T47D (cell line): ENCODE measurements at places on chromosomes 13 and 19.

GRCh38 chr19:1214862-1215731 is 9.5 kb downstream of the STK11 start:
- DNase-seq, result no peak

DNA sequence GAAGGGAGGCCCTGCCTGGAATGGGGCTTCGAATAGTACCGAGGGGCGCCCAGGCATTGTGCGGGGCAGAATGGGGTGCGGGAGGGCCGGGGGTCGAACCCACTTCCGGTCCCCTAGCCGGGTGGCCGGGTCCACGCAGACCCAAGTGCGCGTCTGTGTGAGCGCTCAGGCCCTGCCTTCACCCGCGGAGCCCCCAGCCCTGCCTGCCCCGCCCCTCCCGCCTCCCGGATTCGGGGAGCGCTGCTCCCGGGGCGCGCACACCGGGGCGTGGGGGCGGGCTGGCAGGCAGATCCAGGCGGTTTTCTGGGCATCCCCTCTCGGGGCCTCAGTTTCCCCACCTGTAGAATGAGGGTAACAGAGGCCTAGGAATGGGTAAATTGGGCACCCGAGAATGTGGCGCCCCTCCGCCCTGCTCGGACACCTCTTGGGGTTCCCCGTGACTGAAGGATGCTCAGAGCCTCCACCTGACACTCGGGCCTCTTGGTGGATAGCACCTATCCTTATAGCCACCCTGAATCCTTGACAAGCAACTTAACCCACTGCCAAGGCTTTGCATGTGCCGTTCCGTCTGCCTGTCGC is 682 bp downstream of the PIK3R2 start:
- DNase-seq, result no peak

GRCh38 chr13:25701304-25701703 is 329.5 kb downstream of the ATP8A2 start:
- no peak for DNase-seq

DNA sequence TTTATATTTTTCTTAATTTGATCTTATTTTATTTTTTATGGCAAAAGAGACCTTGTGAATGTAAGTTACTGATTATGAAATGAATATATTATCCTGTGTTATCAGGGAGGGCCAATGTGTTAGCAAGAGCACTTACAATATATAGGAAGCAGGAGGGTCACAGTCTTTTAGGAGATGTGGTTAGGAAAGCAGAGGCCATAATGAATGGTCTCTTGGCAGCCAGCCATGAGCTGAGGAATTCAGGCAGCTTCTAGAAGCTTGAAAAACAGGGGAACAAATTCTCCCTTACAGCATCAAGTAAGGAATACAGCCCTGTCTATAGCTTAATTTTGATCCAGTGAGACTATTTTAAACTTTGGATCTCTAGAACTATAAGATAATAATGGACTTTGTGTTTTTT is 2374.6 kb downstream of the PCDH9 start:
- no peak for DNase-seq

- no peak for DNase-seq
Observed at GRCh38 chr13:85631801-85632200, 167.4 kb downstream of the SLITRK6 start.

- no peak for DNase-seq
Observed at GRCh38 chr19:45471111-45471930, 3.5 kb downstream of the FOSB start.

DNA sequence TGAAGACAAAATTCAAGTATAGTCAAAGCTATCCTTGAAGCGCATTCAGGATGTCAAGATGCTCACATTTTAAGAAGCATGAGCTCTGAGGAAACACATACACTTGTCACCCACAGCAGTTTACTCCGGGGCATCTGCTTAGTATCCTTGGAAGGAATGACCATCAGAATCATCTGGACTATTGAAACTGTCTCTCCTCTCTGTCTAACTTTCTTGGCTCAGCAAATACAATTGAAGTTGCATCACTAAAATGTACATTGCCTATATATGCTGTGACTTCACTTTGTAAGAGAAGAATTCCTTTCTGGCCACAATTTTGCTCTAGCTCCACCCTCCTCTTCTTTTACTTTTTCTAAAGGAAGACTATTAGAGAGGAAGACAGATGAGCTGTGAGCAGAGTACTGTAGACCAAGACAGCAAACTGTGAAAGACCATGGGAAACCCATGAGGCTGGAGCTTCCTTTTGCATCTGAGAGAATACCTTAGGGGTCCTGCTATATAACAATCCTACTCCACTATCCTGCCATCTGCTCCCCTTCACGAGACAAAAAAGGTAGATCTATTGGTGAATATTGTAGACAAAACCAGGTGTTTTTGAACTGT is 906.3 kb downstream of the PCDH9 start:
- DNase-seq, result no peak

DNA sequence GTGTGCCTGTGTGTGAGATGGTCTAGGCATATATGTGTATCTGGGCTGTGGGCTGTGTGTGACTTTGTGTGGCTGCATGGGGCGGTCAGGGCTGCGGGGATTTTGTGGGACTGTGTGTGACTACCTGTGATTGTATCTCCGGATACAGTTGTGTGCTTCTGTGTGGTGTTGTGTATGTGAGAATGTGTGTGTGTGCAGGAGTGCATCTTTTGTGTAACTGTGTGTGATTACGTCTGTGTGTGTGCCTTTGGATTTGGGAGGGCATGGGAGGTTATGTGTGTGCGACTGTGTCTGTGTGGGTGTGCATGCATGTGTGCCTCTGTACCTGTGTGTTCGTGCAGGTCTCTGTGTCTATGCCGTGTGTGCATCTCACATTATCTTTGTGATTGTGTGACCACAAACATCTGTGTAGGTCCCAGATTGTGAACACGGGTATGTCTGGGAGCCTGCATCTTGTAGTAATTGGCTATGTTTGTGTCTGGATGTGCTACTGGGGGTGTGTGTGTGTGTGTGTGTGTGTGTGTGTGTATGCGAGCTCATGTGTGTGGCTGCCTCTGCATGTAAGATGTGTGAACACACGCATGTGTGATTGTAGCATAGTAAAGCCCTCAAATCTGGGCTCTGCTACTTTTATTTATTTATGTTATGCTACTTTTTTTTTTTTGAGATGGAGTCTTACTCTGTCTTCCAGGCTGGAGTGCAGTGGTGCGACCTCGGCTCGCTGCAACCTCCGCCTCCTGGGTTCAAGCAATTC is 7.6 kb downstream of the EHD2 start:
- no peak for DNase-seq

DNA sequence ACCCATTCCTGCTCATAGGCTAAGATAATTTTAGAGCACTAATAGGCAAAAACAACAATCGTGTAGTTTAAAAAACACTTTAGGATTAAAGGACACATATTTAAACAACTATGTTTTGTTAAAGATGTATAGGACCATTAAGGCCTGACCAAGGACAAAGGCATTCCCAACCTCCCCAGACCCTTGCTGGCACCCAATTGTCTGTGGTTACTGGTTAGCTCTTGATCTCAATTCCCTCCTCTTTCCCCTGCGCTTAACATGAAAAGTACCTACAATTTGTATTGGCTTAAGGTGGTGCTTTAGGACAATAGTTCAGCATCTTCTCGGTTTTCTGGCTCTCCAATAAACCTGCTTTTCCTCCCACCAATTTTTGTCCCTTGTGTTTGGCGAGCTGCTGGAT is 51.0 kb downstream of the TEX26 start:
- no peak for DNase-seq

DNA sequence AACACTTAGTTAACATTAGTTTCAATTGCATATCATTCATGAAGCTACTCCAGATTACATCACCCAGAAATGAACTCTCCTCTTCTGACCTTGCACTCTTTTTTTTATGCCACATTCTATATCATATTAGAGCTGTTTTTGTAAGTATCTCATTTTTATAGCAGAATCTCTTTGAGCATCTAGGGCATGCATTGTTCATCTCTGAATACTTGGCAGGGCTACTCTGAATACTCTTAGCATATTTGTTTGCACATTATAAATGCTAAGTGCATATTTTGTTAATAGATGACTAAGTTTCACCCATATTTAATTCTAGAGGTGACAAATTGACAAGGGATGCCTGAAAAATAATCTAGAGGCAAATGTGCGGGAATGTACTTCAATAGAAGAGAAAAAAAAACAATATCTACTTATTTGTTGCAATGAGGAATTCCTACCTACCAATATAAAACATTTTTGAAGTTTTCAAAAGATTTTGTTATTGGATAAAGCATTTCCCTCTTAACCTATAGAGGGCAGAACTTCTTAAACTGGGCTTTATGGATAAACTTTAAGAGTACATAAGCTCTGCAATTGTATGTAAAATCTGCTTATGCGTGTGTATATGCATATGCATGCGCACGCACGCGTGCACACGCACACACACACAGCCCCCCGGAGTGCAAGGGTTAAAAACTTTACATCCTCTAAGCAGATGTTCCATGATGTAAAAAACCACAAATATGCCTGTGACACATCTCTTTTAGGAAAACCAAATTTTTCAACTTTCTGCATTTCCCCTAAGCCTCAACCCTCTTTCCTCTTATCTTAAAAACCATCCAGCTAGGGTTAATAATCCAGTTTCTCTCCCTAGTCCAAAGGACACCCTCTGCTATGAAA is 73.0 kb upstream of the OXGR1 start:
- DNase-seq, result no peak

DNA sequence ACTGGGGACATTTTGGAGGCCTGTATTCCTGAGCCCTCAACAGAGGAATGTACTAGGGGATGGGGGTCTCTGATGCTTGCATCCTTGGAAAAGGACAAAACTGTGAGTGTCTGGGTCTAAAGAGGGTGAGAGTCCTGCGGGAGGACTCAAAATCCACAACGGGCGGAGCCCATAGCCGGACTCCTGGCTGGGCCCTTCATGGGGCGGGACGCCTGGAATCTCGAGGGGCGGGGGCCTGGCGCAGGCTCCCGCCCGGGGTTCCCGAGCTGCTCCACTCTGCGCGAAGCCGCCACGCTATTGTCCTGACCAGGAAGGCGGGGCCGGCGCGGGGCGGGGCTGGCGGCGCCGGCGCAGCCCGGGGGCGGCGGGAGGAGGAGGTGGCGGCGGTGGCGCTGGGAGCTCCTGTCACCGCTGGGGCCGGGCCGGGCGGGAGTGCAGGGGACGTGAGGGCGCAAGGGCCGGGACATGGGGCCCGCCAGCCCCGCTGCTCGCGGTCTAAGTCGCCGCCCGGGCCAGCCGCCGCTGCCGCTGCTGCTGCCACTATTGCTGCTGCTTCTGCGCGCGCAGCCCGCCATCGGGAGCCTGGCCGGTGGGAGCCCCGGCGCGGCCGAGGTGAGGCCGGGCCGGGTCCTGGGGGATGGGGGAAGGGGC is at the start of gene APLP1:
TSS of gene APLP1 (plus strand) at position 403 of the 651 bp plus-strand sequence. CDS start at position 466, 63 bp downstream.
- DNase-seq, result peak; percentile 80

- peak; percentile 28 for DNase-seq
Observed at GRCh38 chr13:60335531-60335930, 61.5 kb upstream of the TDRD3 start.

- DNase-seq, result no peak
Observed at GRCh38 chr13:48214519-48215121, 18.4 kb upstream of the ITM2B start.

GRCh38 chr19:48249502-48250014 is 6.2 kb downstream of the CARD8 start:
- no peak for DNase-seq

- DNase-seq, result peak; percentile 76
Observed at GRCh38 chr19:47790398-47790814, 11.9 kb downstream of the SELENOW start.

GRCh38 chr13:98487016-98487415 is 89.9 kb downstream of the STK24 start:
- no peak for DNase-seq

- no peak for DNase-seq
Observed at GRCh38 chr19:45078390-45079062, 534 bp upstream of the GEMIN7 start.

- peak; percentile 52 for DNase-seq
Observed at GRCh38 chr13:29454931-29455481, 140.5 kb downstream of the SLC7A1 start.

DNA sequence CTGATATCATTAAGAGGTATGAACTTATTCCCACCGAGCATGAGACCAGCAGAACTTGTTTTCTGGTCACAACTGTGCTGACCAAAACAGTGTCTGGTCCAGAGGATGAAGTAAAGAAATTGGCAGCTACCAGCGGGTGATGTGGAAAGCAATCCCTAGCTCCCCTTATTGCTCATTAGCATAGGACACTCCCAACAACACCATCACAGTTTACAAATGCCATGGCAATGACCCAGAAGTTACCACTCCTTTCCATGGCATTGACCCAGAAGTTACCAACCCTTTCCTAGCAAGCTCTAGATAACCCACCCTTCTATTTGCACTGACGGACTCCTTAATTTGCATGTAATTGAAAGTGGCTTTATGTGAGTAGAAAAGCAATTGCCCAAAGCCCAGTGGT is 1856.1 kb downstream of the OLFM4 start:
- DNase-seq, result no peak

DNA sequence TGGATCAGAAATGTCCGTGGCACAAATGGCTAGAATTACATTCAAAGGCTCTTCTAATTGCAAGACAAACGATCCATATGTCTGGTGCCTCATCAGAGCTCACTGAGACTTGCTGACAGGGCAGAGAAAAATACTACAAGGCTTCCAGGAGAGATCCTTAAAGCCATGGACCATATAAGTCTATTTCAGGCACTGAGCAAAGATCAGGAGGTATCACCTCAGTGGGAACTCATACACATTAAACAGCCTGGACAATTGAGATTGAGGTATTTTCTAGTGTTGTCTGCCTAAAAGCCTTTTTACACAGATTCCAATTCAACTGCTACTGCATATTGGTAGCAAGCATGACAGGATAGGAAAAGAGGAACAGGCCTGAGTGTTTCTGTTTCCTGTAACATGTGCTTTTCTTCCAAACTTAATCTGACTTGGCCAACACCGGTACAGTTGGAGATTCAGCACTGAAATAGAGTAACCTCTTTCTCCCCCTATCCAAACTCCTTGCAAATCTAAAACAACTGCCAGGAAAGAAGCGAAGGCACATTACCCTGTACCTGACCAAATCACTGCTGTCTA is 65.9 kb downstream of the SERP2 start:
- DNase-seq, result no peak

DNA sequence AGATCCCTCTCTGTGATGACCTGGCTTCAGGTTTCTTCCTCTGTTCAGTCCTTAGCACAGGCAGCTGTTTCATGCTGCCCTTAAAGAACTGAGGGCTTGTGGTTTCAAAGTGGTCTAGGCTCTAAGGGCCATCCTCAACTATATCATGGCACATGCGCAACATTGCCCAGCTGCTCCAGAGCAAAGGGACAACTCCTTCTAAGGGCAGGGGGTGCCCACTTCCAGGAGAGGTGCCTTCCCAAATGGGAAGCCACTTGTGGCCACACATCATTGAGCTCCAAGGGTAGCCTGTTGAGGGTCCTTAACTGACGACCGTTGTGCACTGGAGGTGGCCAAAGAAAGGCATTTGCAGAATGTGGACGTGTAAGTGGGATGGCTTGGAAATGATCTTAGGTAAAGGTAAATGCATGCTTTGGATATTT is 7.3 kb downstream of the GPR183 start:
- DNase-seq, result no peak

GRCh38 chr13:54633456-54633855 is 1604.8 kb downstream of the OLFM4 start:
- peak; percentile 36 for DNase-seq
